SHP77 (cell line): ENCODE measurements at places on chromosomes 3 and 15.

GRCh38 chr3:161070252-161070930 lies 34.8 kb downstream of the B3GALNT1 start:
- no peak for DNase-seq

DNA sequence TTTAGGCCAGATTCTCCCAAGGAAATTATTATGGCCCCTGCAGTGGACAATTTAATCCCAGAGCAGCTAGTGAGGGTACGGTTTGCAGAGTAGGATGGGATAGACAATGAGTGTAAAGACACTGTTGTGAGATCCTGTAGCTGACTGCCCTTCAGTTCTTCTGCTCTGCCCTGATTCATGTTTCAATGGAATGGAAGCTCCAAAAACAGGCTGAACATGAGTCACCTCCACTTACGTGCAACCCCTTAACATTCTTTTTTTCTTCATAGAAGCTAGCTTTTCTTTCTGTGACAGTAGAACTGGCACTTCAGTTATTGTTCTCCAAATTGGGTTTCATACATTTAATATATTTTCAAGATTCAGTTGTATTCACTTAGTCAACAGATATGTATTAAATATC lies 32.1 kb downstream of the CLDN18 start:
- DNase-seq = no peak

- no peak for DNase-seq
Observed at GRCh38 chr3:14636496-14637087, 15.0 kb upstream of the CCDC174 start.

DNA sequence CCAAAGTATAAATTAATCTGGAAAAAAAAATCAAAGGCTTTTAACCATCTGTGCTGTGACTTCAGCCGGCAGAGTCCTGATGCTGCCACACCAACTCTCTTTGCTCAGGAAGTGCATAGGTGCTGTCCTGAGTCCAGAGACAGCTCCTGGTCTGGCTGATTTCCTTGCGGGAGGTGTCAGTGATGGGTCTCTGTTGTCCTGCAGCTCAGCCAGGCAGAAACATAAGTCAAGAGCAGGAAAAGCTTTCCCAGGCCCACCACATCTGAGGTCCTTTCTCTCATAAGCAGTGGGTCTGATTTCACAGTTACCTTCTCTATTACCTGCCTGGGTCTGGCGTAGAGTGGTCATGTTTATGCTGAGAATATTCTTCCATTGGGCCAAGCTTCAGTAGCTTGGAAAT lies 19.4 kb downstream of the CHST2 start:
- no peak for DNase-seq

- DNase-seq = no peak
Observed at GRCh38 chr3:106534206-106534605, 665.4 kb upstream of the CBLB start.

- DNase-seq = no peak
Observed at GRCh38 chr15:61768131-61768530, 292.1 kb downstream of the VPS13C start.

- DNase-seq = no peak
Observed at GRCh38 chr3:114789803-114790202, 357.3 kb downstream of the ZBTB20 start.

GRCh38 chr15:52785672-52786406 lies 4.3 kb downstream of the ONECUT1 start:
- DNase-seq = no peak

- DNase-seq = no peak
Observed at GRCh38 chr3:133093366-133093765, 55.2 kb downstream of the TMEM108 start.

- DNase-seq = no peak
Observed at GRCh38 chr3:150255413-150255812, 152.7 kb upstream of the TSC22D2 start.

GRCh38 chr3:182136008-182136910 lies 424.5 kb downstream of the SOX2 start:
- peak; percentile 62 for DNase-seq

DNA sequence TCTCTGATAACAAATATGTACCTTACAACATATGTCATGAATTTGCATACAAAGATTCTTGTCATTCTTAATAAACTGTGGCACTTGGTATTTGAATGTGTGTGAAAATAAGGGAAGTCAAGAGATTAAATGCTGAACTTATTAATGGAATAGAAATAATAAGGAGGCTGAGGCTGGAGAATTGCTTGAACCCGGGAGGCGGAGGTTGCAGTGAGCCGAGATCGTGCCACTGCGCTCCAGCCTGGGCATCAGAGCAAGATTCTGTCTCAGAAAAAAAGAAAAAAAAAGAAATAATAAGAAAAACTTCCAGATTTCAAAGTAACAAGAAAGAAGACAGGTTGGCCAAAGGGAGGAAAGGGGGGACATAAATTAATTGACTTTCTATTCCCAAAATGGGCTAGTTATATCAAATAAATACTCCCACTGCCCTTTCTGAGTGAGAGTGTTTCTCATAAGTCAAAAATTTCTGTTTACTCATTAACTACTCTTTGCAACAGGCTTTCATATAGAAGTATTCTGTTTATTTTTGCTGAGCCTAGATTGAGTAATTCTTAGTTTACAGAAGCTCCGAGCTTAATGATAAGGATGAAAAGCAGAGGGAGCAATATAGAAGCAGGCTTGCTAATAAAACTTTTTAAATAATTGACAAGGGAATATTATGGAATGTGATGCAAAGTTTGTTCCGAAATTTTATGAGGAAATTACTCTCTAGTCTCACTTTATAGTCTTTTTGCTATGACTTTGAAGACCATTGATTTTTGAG lies 25.6 kb downstream of the KNG1 start:
- no peak for DNase-seq

GRCh38 chr3:38314112-38314763 lies 32.1 kb downstream of the SLC22A14 start:
- DNase-seq = no peak

GRCh38 chr3:23837691-23838090 lies 31.9 kb downstream of the UBE2E1 start:
- no peak for DNase-seq

GRCh38 chr15:58425185-58425584 lies 6.6 kb upstream of the LIPC start:
- no peak for DNase-seq

DNA sequence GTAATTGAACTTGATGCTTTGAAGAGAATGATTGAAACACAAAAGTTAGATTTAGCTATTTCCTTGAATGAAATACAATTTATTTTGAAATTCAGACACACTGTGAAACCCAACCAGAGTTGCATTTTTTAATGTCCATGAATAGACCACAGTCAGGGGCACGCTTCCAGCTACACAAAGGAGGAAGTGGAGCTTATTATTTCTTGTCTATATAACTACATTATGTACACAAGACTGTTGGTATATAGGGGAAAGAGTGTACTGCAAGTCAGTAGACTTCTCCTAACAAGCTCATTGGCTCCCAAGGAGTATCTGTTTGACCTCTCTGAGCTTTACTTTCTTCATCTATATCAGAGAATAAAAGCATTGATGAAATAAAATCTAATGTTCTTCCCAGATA lies 326.2 kb downstream of the RYR3 start:
- DNase-seq = no peak

DNA sequence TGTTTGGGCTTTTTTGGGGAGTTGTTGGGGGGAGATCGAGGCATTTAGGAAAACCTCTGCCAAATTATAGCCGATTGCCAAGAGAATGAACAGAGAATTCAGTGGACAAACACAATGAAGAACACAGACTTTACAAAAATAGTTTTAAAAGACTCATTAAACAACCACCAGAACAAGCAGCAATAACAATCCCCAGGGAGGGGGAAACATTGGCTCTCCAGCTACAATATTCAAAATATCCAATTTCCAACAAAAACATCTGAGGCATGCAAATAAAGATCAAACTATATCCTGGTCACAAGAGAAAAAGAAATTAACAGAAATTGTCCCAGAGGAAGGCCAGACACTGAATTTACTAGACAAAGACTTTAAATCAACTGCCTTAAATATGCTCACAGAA lies 24.5 kb upstream of the ANKRD28 start:
- DNase-seq = no peak

DNA sequence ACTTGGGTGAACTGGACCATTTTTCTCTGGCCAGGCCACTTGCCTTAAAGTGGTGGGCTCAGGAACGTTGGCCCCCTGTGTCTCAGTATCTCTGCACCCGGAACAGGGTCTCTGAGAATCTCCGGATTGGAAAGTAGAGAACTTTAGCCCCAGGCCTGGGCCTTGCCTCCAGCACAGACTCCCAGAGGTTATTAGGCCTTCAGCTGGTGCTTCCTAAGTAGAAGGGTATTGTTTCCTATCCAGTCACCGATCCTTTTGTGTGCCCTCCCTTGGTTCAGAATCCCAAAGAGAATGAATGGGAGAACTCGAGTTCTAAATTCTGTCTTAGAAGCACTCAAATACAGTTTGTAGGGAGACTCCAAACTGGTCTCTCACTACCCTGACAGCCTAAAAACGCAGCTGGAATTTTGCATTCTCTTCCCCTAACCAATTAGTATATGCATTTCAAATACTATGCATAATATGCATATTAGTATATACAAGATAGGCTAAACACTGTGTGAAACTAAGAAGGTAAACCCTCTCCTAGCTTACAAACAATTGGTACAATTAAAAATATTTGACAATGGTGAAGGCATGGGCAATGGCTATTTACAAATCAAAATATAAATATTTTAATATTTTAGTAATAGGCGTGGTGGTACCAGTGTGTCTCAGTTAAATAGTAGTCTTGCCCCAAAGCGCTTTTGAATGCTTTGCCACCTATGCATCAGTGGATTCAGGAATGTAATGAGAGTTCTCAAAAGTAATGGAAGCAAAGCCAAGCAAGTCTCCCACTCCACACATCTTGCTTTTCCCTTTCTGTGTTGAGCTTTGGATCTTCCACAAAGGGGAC lies 48.5 kb upstream of the SLC4A7 start:
- DNase-seq = no peak

GRCh38 chr15:100252359-100252758 lies 89.4 kb downstream of the ADAMTS17 start:
- DNase-seq = no peak

- no peak for DNase-seq
Observed at GRCh38 chr15:70853318-70853972, 512 bp downstream of the LARP6 start.

DNA sequence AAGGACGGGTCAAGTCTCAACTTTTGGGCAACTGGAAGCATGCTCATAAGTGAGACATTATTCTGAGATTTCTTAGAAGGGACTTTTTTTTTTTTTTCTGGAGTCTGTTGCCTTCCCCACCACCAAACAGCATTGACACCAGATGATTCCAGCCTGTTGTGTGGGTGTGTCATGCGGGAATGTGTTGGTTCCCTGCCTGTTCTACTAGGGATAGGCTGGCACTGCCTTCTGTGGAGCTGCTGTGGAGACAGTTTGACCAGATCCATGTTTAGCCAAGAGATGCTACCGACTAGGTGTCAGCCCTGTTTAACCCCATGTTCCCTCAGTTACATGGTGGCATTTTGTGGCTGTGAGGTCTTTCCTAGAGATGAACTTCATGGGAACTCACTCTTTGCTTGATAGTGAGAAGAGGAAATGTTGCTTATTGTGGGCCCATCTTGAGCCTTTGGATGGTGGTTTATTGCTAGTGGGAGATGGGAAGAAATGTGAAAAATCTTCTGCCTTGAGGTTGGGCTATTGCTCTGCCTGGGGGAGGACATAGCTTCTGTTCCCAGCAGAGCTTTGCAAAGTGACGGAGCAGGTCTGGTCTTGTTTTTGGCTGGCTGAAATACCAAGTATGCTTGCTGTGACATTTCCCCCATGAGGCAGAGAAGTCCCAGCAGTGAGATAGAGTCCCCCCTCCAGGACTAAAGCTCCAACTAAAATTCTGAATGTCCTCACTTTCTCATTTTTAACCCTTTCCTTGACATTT lies 31.3 kb downstream of the TRAK1 start:
- no peak for DNase-seq
